ENCODE measurements at places on chromosomes 3 and 15. TPM values are rescaled to one million over a fixed set of nuclear protein-coding genes. Genes with fewer than 3 reads are reported as not detected.

The ZNF80 gene
- total RNA-seq, result not detected

The RNU6-1 gene
- not detected for total RNA-seq

The SNURF gene
- total RNA-seq, result 6.8 TPM

The IL17RD gene
- total RNA-seq, result 2.0 TPM

The CELF6 gene
- 0.93 TPM for total RNA-seq

The TRH gene
- total RNA-seq, result not detected

The PAQR5 gene
- 71.1 TPM for total RNA-seq

The SERPINI2 gene
- total RNA-seq, result not detected

The SEC22C gene
- total RNA-seq, result 17.5 TPM

The TMEM207 gene
- total RNA-seq, result not detected

The TM4SF1 gene
- 48.7 TPM for total RNA-seq

The XIRP1 gene
- not detected for total RNA-seq

Data from colonic mucosa (tissue), 4 donors.